Activated naive CD4-positive, alpha-beta T cell (primary cell): ENCODE measurements at places on chromosomes 2 and 18.

DNA sequence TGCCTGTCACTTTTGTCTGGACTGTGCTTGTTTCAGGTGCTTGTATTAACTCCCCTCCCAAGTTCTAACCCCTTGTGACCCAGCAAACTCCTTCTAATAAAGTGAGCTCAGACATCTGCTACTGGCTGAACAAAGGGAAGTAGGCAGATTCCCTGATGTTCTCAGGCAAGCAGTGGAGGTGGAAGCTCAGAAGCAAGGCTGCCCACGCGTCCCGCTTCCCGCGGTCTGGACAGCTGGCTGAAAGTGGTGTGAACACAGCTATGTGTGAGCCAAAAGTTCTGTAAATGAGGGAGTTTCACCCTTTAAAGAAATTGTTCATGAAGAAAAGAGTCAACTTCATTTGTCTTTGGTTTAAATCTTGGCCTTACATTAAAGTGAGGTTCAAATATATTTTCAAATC lies 40.0 kb downstream of the NAPG start:
- no peak for DNase-seq

DNA sequence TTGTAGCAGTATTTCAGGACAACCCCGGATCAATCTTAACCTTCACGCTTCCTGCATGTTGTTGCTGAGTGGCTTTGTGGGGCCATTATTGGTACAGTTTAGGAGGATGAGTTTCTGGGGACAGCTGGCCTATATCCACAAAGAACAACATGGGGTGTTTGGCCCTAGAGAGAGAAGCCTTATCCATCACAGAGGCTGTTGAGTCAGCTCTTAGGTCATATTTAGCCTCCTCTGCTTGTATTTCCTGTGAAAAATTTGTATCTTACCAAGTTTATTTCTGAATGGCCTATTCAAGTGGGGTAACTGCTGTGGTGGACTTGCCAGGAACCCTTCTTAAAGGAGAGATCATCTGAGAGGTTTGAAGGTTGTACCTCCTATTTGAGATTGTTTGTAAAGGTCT lies 77.6 kb downstream of the MAP4K4 start:
- DNase-seq, result no peak

GRCh38 chr2:9652898-9653479 lies 22.2 kb upstream of the YWHAQ start:
- DNase-seq, result no peak

GRCh38 chr18:76052227-76052595 lies 442.8 kb downstream of the ZNF516 start:
- DNase-seq, result no peak

DNA sequence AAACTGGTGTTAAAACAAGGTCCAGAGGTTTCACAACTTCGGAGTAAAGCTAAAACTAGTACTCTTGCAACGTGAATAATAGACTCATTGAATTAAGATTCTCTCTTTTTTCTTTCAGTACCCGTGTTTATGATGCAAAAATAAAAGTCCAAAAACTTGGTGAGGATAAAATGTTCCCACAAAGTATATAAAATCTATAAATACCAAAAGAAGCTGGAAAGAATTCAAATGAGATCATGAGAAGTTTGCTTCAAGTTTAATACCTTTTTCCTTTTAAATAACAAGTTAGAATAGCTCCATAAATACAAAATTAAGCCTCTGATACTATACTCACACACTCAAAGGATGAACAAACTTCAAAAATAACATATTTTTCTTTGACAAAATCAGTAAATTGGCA lies 34.0 kb downstream of the METTL4 start:
- DNase-seq, result no peak

DNA sequence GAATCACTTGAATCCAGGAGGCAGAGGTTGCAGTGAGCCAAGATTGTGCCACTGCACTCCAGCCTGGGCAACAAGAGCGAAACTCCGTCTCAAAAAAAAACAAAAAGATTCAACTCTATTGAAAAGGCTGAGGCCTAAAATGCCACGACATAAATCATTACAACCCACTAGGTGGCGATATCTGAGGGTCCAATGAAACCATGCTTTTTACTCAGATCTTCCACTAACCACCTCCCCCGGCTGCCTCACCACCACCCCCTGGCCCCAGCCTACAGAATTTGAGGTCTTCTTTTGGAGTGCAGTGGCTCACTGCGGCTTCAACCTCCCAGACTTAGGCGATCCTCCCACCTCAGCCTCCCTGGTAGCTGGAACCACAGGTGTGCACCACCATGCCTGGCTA lies 57.5 kb downstream of the AP1S3 start:
- DNase-seq, result no peak

- DNase-seq, result no peak
These were observed 28.1 kb downstream of the GAREM1 start for GRCh38 chr18:32442575-32442974.

- no peak for DNase-seq
These were observed 75.6 kb downstream of the CELF4 start for GRCh38 chr18:37489998-37490397.

DNA sequence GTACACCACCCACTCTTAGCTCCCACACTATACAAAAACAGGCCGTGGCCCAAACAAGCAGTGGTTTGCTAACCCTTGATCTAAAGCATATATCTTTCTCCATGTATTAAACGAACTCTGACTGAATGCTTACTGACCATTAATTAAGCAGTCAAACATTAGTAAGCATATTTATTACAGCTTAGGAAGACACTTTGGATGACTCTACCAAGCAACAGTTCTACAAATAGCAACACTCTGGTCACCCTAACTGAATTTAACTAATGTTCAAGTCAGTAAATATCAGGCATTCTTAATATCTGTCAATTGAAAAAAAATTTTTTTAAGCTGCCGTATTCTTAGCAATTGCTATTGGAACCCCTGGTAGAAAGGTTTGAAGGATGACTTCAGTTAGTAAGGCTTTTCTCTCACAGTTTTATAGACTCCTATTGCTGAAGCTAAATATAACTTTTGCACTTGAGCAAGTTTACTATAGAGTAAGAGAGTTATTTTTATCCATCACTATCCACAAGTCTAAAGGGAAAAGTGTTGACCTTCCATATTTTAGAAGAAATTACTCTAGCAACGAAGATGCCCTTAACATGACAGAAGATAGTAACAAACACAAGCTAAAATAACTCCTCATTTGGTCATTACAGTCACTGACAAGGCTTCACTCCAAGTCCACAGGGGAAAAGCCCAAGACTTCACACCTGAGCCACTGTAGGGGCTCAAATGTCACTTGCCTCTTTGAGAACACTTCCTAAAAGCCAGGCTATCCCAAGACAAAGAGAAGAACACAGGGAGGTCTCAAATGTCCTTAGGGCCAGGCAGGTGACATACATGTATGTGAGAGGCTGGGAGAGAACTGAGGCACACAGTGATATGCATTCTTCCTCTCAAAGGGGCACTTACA lies 74.4 kb downstream of the RTN4 start:
- no peak for DNase-seq

DNA sequence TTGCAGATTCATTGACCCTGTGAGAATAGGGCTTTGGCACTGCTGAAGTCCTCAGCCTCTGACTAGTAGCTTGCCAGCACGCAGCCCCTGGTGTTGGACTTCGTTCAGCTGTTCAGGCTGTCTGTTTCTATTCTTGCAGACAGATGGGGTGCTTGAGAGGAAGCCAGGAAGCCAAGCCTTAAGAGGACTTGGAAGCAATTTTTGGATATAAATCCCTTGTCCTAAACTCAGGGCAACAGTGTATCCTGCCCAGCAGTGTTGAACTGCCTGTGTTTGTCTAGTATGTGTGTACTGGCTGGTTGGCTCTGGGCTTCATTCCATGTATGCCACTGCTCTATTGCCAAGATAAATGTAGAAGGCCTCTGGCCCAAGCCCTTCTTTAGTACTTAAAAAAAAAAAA lies 108.6 kb downstream of the COMMD1 start:
- no peak for DNase-seq

DNA sequence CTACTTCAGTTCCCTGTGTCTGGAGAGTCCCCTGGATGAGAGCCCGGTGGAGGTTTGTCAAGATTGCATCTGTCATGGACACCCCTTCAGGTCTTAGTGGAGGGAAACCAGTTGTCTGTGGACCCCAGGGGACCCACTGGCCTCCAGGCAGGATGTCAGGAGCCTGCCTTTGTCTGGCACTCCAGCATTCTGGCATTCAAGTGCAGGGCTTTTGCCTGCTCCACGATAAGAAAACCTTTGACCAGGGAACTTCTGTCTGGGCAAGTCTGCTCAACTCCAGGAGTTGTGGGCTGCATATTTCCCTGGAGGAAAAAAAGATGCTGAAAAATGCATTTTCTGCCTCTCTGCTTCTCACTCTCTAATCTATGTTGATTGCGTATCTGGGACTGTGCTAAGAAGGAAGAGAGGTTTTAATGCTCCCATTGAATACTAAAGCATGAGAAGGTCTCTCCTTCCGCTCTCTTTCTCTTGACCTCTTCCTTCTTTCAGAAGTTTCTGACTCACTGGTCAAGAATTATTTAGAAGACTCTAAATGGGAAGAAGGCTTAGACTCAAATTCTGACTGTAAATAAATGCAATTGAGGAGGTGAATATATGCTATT lies 104.5 kb downstream of the MMADHC start:
- no peak for DNase-seq

GRCh38 chr2:11836647-11837219 lies 90.3 kb downstream of the LPIN1 start:
- DNase-seq, result no peak

GRCh38 chr2:237097911-237098702 lies 12.4 kb downstream of the COPS8 start:
- no peak for DNase-seq

GRCh38 chr2:2681085-2681484 lies 350.0 kb upstream of the MYT1L start:
- no peak for DNase-seq

DNA sequence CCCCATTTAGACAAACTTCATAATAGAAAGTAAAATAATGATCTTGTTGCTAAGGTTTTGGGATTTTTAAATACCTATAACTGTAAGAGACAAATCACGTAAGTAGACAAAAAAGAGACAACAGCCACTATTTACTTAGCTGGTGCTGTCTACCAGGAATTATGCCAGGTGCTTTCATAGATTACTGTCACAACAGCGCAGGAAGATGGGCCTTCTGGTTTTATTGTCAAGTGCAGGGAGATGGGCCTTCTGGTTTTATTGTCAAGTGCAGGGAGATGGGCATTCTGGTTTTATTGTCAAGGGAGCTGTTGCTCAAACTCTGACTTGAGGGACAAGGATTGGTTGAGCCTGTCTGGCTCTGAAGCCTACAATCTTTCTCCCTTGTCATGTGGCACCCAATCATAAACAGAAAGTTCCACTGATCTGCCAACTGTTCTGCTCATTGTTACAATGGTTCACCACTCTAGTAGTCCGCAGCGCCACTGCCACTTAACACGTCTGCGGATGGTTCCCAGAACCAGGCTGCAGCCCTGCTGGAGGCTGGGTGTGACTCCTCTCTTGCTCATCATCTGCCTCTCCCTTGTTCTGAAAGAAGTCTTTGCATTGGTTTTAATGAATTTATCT lies 95.0 kb downstream of the RNF144A start:
- DNase-seq, result no peak

DNA sequence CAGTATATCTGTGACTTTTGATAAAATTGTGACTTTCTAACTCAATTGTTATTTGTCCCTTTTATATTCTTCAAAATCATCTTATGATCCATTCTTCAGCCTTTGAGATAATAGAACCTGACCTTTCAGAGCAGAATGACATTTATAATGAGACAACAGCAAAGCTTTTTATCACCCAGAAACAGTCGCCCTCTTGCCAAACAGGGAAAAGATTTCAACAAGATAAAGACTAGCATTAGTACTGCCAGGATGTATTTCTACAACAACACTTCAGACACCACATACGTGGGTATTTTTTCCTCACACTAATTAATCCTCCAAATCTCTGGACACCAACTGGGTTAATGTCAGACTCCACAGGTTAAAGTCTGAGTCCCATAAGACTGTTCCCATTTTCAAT lies 249.0 kb downstream of the ZNF804A start:
- DNase-seq, result no peak

DNA sequence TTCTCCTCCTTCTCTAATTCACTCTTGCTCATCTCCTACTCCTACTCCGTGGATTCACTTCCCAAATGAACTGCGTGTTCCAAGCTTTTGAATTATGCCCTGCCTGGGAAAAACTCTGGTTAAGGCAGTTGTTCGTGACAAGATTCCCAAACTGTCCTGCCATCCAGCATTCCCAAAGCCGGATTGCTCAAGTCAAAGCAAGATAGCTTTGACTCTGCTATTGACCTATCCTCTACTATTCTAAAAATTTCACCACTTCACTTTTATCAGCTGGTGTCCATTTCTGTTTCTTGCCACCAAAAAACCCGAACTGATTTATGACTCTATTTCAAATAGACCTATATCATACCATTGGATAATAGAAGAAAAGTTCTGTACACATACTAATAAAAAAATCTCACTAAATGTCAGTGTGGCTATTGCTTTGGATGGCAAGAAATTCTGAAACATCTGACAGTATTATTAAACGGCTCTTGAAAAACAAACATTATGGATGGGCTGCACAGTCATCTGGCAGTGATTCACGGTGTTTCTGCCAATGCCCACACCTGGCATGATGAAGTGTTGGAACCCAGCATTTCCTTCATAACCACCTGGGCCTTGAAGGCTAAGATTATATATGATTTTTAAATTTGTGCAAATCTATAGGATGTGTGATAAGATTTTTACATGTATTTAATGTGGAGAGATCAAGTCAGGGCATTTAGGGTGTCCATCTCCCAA lies 87.4 kb downstream of the NCKAP5 start:
- DNase-seq, result no peak

DNA sequence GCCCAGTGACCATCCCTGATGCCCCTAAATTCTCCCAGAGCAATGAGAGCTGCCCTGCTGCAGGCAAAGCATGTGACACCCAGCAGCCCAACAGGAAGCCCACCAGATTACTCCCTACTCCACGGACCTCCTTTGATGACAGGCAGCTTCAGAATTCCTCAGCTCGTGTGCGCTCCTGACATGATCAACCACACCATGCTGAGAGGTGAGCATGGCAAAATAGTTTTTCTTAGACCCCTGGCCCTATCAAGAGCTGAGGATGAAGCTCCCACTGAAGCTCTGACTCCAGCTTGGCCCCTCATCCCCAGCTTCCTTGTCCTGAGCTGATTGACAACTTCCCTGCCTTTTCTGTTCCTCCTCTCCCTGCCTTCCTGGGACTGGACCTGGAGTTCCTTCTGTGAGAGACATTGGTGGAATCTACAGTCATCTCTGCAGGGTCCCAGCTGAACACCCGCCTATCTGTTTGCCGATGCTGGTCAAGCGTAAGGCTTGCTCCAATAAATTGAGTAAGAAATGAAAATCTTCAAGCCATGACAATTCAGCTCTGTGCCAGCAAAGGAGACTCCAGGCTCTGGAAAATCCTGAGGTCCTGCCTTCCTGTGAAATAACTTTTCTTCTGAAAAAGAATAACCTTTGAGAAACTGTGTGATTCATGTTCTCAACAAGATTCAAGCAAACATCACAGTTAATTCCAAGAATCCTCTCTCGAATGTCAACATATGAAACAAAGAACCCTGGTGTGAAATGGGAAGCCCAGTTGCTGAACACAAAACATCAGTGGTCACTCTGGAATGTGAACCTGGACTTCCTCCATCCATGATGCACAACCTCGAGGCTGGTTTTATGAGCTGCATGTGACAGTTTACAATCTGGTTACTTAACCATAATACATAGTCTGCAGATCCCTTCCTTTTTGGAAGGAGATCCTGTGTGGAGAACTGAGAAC lies 201.1 kb downstream of the SPP2 start:
- DNase-seq, result no peak

- DNase-seq, result no peak
These were observed 406.1 kb downstream of the SLC4A3 start for GRCh38 chr2:220033546-220033945.
